Activated T-cell treated with anti-CD3 and anti-CD28 coated beads, Interleukin-2, amount 50 U/mL, for 72 hours (primary cell): ENCODE measurements at places on chromosomes 16 and 17. TPM values are rescaled to one million over a fixed set of nuclear protein-coding genes. Genes with fewer than 3 reads are reported as not detected.

Gene DHRS7C
- not detected for total RNA-seq

Gene SNRNP25
- total RNA-seq = 28.9 TPM

Gene HNF1B
- total RNA-seq = 0.48 TPM

Gene FLYWCH2
- 26.4 TPM for total RNA-seq

Gene CHD9
- 17.4 TPM for total RNA-seq

Gene BAIAP3
- total RNA-seq = 1.1 TPM

DNA sequence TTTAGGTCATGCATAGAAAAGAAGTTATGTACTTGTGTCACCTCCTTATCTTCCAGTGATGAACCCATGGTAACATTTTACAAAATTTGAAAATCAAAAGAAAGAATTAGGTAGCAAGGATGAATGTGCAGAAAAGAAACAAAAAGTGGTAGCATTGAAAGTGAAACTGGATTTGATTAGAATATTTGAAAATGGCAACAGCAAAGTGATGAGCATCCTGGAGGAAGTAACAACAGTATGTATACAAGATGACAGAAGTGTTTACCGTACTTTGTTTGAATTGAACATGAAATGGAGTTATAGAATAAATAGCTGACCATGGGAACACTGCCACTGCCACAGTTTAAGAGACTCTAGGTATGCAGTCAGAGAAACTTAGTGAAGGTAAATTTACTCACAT, 1313.1 kb downstream of the CDH11 start:
- H3K27me3 ChIP-seq = no peaks in the 10 kb centered on the region
- H3K4me3 ChIP-seq = no peak overlapping the region
- no peak overlapping the region for H3K27ac ChIP-seq
- H3K36me3 ChIP-seq = peaks cover 1% of the 10 kb centered on the region

DNA sequence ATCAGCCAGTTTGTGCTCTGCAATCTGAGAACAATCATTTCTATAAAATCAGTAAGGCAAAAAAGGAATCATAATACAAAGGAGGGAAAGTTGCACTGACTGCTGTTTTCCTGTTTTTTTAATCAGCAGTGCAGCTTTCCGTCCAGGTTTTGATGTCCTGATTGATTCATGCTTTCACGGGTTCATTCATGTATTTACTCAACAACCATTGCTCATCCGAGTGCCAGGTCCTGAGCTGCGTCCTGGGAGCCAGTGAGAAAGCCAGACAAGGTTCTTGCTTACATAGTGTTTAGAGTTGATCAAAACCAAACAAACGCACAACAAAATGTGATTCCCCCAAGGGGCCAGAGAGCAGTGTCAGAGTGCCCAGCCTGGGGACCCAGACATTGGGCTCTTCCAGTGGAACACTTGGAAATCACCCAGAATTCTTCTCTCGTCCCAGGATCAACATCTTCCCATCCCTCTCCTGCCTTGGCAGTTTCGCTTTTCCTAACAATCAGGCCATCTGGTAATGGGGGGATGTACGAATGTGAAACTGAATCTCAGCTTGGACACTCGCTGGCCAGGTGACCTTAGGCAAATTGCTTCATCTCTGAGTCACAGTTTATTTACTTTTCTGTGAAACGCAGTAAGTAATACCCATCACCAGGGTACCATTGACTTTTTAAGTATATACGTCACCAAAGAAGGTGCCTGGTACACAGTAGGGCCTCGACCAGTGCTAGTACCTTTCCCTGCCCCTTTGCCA, 13.3 kb upstream of the C1QL1 start:
- H3K36me3 ChIP-seq = no peaks in the 10 kb centered on the region
- H3K27me3 ChIP-seq = peaks cover 51% of the 10 kb centered on the region
- H3K4me3 ChIP-seq = no peak overlapping the region

DNA sequence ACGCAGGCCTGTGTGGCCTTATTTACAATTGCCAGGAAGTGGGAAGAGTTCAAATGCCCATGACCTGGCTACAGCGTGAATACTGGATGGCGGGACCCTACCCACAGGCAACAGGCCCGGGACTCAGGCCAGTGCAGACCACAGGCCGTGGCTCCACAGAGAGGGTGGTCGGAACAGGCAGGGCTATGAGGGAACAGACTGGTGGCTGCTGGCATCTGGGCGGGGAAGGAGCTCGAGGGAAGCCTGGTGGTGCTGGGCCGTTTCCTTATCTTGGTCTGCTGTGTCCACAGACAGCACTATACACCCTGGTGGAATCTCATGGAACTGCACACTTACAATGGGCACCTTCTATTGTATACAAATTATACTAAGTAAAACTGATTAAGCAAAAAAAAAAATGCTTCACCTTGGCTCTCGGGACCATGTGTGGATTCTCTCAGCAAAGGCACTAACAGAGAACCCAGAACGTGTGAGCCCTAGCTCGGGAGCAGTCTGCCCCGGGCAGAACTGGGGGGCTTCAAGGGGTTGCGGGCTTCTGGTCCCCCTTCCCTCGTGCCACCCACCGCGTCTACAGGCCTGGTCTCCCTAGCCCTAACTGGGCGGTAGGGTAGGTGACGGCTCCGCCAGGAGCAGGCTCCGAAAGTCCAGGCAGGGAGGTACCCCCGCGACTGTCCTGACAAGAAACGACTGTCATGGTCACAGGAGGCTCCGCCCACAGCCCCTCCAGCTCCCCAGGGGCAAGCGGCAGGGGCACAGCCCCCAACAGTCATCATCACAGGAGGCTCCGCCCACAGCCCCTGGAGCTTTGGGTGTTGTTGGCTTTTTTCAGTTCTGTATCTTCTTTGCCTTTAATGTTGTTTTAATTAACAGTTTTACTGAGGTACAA, 21.8 kb downstream of the CEP131 start:
- DNase-seq = peak; percentile 18
- no peaks in the 10 kb centered on the region for H3K4me1 ChIP-seq
- H3K4me3 ChIP-seq = no peak overlapping the region
- H3K27me3 ChIP-seq = no peaks in the 10 kb centered on the region
- no peaks in the 10 kb centered on the region for H3K36me3 ChIP-seq

GRCh38 chr16:3065069-3065741, at the start of gene IL32:
Gene IL32 (plus strand): TSS chr16:3065640. CDS start chr16:3065812, 172 bp downstream.
- DNase-seq = peak; percentile 70
- H3K36me3 ChIP-seq = peaks cover 31% of the 10 kb centered on the region
- peaks cover 78% of the 10 kb centered on the region for H3K4me1 ChIP-seq
- H3K27ac ChIP-seq = peak within 1 kb of the TSS; percentile 98
- H3K27me3 ChIP-seq = no peaks in the 10 kb centered on the region
- H3K4me3 ChIP-seq = peak within 1 kb of the TSS; percentile 100

DNA sequence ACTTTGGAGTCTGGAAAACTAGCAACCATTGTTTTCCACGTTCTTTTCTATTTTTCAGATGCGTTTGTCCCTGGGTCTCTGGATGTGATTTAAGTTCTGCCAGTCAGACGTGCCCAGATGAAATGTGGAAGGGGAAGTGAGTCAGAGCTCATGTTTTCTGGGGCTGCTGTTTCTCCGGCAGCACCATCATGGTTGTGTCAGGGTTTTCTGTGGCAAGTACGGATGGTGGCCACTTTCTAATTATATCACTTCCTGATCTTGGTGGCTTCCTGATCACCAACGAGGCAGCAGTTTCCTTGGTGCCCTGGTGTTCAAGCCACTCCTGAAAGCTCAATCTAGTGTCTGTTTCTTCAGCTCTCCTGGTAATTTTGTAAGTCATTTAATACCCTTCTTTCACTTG, 31.4 kb upstream of the PMFBP1 start:
- peaks cover 35% of the 10 kb centered on the region for H3K27me3 ChIP-seq
- no peaks in the 10 kb centered on the region for H3K36me3 ChIP-seq
- H3K4me3 ChIP-seq = peak overlapping the region; percentile 56
- peak; percentile 44 for DNase-seq
- H3K4me1 ChIP-seq = peaks cover 26% of the 10 kb centered on the region

- H3K4me1 ChIP-seq = no peaks in the 10 kb centered on the region
- DNase-seq = no peak
- peaks cover 22% of the 10 kb centered on the region for H3K27me3 ChIP-seq
- H3K27ac ChIP-seq = no peak overlapping the region
- peaks cover 1% of the 10 kb centered on the region for H3K36me3 ChIP-seq
- H3K4me3 ChIP-seq = no peak overlapping the region
Observed at GRCh38 chr17:10435096-10435495, 13.3 kb upstream of the MYH8 start.

GRCh38 chr16:30922420-30922959, 882 bp upstream of the FBXL19 start:
- H3K27ac ChIP-seq = peak overlapping the region; percentile 98
- peak overlapping the region; percentile 96 for H3K4me3 ChIP-seq
- DNase-seq = peak; percentile 99
- peaks cover 22% of the 10 kb centered on the region for H3K4me1 ChIP-seq
- H3K36me3 ChIP-seq = no peaks in the 10 kb centered on the region

- DNase-seq = no peak
- H3K4me1 ChIP-seq = peaks cover 2% of the 10 kb centered on the region
- H3K27ac ChIP-seq = no peak overlapping the region
- no peaks in the 10 kb centered on the region for H3K27me3 ChIP-seq
- H3K4me3 ChIP-seq = no peak overlapping the region
Observed at GRCh38 chr16:78929841-78930240, 670.7 kb downstream of the MAF start.

DNA sequence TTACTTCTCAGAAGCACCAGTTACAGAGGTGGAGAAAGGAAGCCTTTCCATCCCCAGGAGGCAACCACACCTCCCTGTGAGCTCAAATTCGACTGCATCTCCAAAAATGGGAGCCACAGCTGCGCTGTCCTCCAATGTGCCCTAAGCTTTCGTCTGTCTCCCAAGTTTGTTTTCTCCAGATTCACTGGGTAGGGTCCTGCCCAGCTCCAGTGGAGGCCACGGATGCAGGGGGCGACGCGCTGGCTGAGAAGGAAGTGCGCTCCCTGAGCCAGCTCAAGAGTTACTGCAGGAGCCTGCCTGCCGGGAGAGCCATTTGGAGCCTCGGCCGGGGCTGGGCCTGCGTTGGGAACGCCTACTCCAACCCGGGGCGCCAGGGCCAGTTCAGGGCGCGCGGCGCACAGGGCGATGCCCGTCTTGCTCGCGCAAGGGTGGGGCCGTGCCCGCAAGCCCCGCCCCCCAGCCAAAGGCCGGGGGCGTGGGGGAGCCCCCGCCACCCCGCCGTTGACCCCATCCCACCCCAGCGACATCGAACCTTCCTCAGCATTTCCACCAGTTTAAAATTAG, 19.5 kb downstream of the SIAH1 start:
- peak overlapping the region; percentile 99 for H3K4me3 ChIP-seq
- peaks cover 65% of the 10 kb centered on the region for H3K4me1 ChIP-seq
- no peaks in the 10 kb centered on the region for H3K27me3 ChIP-seq
- H3K27ac ChIP-seq = peak overlapping the region; percentile 99
